Body of pancreas (tissue), 4 donors: ENCODE measurements at places on chromosomes 16 and 17. TPM values are rescaled to one million over a fixed set of nuclear protein-coding genes. Genes with fewer than 3 reads are reported as not detected.

DNA sequence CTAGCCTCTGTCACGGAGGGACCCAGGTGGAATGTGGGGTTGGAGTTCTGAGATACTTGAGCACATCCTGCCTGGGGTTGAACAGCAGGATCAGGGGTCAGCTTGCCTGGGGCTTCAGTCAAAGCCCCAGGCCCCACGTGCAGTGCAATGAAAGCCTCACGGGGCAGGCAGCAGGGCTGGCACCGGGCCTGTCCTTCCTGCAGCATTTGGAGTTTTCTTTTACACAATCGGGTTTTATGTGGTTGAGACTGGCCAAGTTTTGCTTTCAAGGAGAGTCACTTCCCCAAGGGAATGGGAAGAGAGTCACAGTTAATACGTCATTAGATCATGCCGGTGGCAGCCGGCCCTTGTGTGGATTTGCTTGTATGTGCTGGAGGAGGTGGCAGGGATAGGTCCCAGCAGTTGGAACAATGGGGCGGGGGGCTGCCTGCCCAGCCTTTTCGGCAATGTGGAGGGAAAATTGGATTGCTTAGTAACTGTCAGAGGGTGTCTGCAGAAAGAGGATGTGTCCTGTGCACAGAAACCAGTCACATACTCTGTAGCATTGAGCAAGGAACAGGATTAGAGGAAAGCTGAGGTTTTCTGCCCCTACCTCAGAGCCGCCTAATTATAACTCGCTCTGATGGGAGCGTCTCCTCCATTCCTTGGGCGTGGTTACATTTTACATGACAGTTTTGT, 4.5 kb downstream of the RMI2 start:
- peak; percentile 57 for DNase-seq

DNA sequence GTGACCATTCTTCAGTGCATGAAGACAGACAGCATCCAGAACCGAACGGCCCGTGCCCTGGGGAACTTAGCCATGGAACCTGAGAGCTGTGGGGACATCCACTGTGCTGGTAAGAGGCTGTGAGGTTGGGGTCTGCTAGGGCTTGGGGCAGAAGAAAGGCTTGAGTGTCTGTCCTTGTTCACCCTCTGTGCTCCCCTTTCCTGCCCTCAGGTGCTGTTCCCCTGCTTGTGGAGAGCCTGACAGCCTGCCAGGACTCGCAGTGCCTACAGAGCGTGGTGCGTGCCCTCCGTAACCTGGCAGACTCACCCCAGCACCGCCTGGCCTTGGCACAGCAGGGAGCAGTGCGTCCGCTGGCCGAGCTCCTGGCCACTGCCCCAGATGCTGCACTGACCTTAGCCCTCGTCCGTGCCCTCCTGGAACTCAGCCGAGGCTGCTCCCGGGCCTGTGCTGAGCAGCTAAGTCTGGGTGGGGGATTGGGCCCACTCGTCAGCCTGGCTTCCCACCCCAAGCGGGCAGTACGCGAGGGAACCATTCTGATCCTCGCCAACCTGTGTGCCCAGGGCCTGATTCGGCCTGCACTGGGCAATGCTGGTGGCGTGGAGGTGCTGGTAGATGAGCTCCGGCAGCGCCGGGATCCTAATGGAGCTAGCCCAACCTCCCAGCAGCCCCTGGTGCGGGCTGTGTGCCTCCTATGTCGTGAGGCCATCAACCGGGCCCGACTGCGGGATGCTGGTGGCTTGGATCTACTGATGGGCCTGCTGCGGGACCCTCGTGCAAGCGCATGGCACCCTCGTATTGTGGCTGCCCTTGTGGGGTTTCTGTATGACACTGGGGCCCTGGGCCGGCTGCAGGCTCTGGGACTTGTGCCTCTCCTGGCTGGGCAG, 2.9 kb downstream of the ARMC5 start:
- no peak for DNase-seq

- peak; percentile 67 for DNase-seq
Observed at GRCh38 chr17:42819939-42820535, 4.0 kb downstream of the BECN1 start.

The CES3 gene
- 5.6 TPM for total RNA-seq

DNA sequence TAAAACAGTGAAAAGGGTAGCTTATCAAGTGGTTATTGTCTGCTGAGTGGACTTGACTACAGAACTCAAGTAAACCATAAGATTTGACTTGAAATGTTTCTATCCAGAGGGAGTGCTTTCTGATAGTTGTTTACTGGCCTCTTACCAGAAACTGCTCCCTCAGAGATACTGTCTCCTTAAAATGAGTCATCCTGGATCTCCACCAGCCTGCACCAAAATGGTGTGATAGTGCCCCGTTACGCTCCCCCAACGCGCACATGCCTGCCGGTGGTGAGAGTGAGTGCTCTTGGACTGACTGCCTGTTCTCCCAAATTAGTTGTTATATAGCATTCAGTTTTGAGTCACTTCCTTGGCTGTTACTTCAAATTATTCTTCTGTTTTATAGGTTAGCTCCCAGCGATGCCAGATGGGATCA, 22.9 kb downstream of the PRCD start:
- no peak for DNase-seq

GRCh38 chr17:41448506-41448905, 7.7 kb upstream of the KRT38 start:
- no peak for DNase-seq

- peak; percentile 93 for DNase-seq
Observed at GRCh38 chr17:74454197-74455024, 12.0 kb upstream of the CD300A start.

GRCh38 chr17:29412780-29413565, 22.8 kb downstream of the TAOK1 start:
- DNase-seq, result no peak

GRCh38 chr17:14434506-14434905, 133.6 kb downstream of the HS3ST3B1 start:
- no peak for DNase-seq

GRCh38 chr16:19095654-19096053, 18.1 kb upstream of the ITPRIPL2 start:
- no peak for DNase-seq

DNA sequence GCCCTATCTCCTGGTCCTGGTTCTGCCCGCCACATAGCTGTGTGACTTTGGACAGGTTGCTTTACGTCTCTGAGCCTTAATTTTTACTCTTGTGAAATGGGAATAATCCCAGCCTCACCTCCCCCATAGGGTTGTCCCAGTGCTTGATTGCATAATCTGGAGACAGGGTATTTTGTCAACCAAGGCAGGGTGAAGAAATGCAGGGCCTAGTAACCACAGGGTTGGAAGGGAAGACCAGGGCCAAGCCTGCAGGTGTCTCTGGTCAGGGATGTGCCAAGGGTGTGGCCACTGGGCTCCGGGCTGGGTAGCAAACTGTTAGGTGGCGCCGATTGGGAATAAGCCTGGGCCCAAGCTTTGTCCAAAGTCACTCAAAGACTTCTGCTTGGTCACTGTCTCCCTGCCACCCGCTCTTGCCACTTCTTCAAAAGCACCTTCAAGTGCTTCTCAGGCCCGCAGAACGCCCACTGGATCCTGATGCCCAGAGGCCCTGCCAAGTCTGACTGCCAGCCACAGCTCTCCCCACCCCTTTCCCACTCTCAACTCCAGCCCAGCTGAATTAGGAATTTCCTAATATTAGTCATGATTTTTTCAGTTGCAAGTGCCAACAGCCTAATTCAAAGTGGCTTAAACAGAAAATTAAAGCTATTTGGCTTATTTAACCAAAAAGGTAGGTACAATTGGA, 20.6 kb upstream of the COL1A1 start:
- DNase-seq, result no peak

DNA sequence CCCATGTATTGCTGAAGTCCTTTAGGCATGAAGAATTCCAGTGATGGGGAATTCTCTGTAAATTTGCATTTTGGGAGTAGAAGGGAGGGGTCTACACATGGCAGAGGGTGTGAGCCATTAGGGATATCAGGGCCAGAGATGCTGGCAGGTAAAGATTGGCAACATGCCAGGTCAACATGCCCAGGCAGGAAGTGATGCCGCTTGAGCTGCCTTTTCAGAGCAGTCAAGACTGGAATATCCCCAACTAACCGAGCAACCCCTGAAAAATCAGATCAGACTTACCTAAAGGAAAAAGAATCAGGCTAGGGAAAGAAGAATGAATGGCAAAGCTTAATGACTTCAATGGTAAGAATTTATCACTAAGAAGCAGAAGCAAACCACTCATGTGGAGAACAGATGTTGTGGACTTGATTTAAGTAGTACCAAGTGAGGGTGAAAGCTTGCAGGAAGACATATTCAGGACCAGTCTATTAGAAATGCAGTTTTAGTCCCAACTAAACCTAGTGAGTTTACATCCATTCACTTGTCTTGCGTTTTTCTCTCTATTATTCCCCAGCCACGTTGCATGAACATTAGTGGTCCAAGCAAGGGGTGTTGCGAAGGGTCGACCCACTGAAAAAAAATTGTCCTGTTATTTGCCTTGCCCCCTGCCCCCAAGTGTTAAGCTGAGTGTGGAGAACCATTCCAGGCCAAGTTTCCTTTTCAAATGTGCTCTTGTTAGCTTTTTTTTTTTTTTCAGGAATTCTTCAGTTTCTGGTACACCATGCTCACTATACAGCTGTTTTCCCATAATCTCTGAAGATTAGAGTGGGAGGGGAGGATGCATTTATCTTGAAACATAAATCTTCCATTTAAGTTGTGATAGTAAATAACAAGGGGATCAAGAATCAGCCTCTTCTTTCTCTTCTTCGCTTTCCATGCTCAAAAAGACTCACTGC, 105.2 kb downstream of the ABCA8 start:
- no peak for DNase-seq

DNA sequence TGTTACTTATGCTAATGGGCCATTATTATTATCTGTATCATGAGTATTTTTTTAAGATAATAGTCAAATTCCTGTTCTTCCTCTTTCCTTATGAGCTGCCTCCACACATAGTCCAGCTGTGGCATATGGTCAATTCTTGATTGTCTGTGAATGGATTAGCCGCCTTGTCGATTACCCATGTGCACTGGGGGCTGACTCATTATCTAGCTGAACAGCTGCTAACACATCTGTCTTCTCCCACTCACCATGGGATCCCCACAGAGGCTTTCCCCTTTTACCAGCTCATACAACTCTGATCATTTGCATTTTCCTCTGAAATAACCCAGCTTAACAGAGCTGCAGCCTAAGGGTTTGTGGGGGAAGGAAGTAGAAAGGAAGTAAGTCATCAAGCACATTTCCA, 915.0 kb downstream of the CDH11 start:
- no peak for DNase-seq
